Stimulated activated CD8-positive, alpha-beta memory T cell treated with anti-CD3 and anti-CD28 coated beads, Interleukin-12 subunit alpha, Interleukin-12 subunit beta, amount 100 ng/mL, for 1 hour (primary cell): ENCODE measurements at places on chromosomes 5 and 9.

DNA sequence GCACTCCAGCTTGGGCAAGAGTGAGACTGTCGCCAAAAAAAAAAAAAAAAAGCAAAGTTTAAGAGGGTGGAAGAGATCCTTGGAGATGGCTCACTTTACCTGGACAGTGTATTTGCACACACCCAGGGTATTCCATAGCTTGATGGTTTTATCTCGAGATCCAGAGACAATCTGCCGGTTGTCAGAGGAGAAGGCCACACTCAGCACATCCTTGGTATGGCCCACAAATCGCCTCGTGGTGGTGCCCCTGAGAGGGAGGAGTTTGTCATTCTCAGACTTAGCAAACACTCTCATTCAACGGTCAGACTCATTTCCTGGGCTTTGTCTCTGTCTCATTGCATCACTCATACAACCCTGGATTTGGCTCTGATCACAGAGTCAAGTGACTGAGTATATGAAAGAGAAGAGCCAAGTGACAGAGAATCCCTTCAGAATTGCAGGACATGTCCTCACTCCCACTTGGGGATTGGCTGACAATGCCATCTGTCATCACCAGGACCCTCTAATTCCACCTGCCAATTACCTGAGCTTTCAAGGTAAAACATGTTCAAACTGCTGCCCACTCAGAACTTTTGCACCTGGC lies 2.2 kb downstream of the RACK1 start:
- no peak for DNase-seq

DNA sequence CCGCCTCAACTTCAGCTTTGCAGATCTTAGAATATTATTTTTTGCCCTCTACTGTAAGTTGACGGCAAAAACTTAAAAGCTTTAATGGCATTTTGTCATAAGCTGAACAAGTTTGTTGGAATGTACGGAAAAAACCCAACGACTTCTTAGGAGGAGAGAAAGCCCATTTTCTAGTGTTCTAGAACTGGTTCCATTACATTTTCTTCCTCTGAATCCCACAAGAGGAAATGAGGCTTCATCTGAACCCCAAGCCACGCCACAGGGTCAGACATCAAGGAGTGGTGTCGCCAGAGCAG lies 113.7 kb downstream of the LHFPL2 start:
- DNase-seq: no peak

- no peak for DNase-seq
Measured at GRCh38 chr5:1546556-1546955, 22.8 kb upstream of the LPCAT1 start.

GRCh38 chr5:143898381-143898780 lies 86.4 kb downstream of the HMHB1 start:
- no peak for DNase-seq

- no peak for DNase-seq
Measured at GRCh38 chr9:127066851-127067136, 55.6 kb downstream of the ANGPTL2 start.

GRCh38 chr9:17863213-17863883 lies 284.5 kb downstream of the SH3GL2 start:
- DNase-seq: no peak

GRCh38 chr5:101390151-101390908 lies 487.2 kb upstream of the ST8SIA4 start:
- no peak for DNase-seq

- no peak for DNase-seq
Measured at GRCh38 chr5:95761771-95762651, 30.9 kb downstream of the RHOBTB3 start.

DNA sequence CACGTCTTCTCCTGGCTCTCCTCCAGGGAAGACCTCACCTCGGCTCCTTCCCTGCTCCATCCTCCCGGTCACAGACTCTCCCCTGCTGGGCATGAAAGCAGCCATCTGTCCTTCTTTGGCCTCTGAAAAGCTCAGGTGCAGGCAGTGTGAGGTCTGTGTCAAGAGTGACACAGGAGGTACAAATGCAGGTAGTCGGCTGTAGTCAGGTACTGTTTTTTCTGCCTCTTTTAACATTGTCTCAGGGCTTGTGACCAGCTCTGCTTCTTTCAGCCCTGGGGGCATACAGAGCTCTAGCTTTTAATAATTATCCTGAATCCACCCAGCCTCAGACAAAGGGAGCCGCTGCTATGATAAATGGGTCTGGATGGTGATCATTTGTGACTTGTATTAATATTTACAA lies 46.4 kb downstream of the C5orf15 start:
- no peak for DNase-seq

DNA sequence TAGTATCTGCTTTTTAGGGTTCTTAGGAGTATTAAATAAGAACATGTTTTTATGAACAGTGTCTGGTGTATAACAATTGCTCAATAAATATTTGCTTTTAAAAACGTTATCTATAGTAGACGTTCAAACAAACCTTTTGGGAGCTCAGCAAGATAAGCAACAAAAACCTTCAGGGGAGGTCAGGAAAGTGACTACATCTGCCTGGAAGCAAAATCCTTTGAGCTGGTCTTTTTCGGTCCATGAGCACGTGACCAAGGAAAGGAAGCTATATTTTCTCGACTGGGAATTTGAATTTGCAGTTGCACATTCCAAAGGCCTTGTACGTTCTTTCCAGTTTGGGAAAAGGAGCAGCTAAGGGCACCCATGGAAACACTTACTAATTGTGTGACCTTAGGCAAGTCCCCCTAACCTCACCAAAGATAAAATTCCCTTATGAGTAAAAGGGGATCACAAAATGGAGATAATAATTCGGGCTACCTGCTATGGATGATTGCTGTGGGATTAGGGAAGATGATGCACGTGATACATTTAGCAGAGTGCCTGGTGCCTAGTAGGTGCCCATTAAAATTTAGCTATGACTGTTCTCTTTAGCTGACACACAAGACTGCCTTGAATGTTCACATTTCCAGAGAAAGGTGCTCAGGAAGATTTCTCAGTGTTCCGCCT lies 45.4 kb downstream of the PTTG1 start:
- DNase-seq: no peak

- no peak for DNase-seq
Measured at GRCh38 chr5:146799671-146800070, 78.9 kb downstream of the PPP2R2B start.

- DNase-seq: no peak
Measured at GRCh38 chr9:98686961-98687855, 21.5 kb downstream of the GABBR2 start.

- no peak for DNase-seq
Measured at GRCh38 chr9:126862104-126862761, 1.8 kb downstream of the ZBTB34 start.

- DNase-seq: no peak
Measured at GRCh38 chr5:135436951-135437418, 10.2 kb downstream of the DCANP1 start.

- no peak for DNase-seq
Measured at GRCh38 chr9:35697486-35697885, 7.8 kb upstream of the TPM2 start.

- DNase-seq: no peak
Measured at GRCh38 chr5:137409736-137410135, 89.4 kb downstream of the SPOCK1 start.

DNA sequence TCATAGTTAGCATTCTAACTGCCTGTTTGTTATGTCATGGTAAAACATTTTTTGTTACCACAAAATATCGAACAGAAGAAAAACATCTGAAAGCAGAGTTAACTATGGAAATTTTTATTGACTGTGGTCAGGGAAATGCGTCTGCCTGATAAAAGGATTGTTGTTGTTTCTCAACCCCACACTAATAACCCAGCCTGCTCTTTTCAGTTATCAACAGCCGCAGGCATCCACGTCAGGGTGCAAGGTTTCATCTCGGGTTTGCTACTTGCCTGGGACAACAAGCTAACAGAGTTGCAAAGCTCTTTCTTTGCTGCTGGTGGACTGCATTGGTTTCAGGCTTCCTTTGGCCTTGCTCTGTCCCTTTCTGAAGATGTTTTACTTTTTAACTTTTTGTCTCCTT lies 969.2 kb downstream of the CDH18 start:
- DNase-seq: no peak

DNA sequence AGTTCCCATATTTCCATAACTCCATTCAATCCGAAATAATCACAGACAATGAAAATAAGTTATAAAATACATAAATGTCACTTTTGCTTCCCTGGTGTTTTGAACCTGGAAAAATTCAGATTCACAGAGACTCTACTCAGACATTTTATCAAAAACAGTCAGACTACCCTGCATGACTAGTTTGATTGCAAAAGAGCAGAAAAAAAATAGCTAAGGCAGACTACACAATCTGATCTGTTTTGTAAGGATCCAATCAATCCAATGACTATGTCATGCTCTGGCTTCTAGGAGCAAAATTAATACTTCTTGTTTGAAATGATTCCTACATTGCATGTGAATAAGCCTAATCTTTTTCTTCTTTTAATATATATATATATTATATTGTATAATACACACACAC lies 1262.6 kb downstream of the EFNA5 start:
- DNase-seq: no peak

GRCh38 chr5:179768326-179769085 lies 25.3 kb upstream of the LTC4S start:
- DNase-seq: no peak

GRCh38 chr9:107614765-107615164 lies 125.2 kb upstream of the KLF4 start:
- DNase-seq: no peak

GRCh38 chr9:3444016-3444415 lies 81.8 kb downstream of the RFX3 start:
- no peak for DNase-seq

DNA sequence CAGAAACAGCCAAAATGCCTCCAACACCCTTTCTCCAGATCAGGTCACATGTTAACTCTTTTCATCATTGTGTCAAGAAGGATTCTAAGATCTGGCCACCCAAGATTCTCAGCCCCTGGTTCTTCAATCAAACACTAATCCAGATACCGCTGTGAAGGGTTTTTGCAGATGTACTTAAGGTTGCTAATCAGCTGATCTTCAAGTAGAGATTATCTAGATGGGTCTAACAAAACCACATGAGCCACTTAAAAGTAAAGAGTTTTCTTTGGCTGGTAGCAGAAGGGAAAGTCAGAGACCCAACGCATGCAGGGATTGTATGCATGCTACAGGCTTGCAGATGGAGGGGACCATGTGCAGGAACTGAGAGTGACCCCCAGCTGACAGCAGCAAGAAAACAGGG lies 267.9 kb downstream of the CDK5RAP2 start:
- no peak for DNase-seq

DNA sequence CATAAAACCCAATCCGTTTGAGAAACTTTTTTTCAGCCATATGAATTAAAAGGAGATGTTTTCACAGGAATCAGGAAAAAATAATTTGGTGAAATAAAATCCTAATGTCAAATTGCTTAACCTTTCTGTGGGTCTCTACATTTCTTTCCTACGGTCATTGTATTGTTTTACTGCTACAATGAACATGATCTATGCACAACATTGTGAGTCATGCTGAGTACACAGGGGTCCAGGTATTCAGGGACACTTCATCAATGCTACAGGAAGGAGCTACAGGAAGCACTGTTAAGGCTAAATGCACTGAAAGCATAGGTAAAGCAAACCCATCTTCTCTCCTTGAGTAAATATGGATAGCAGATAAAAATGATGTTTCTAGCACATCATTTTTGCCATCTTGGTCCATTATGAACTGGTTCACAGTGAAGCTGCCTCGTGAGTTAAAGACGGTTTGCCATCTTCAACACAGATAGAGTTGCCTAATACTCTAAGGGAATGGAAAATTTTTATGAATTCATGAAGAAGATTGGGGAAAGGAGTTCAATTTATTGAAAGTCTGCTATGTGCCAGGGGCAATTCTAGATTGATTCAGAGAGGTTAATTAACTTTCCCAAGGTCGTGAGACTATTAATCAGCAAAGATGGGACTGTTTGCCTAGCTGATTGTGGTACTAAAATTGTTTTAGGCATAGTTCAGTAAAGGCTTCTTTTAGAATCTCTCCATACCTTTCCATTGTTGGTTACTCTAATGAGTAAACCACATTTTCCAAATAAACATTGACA lies 85.5 kb downstream of the DIRAS2 start:
- no peak for DNase-seq

DNA sequence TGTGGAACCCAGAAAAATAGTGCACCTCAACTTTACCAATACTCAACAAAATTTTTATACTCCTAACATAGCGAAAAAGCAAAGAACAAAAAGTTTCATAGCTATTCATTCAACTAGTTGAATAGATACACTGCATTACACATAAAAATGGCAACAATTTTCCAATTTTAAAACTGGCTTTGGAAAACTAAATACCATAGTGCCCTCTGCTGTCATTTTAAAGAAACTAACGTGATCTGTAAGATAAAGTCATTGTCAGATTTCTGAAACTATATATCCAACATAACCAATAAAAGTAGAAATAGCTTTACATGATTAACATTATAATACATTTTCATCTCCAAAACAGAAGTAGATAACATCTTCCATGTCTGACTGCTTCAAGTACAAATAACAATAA lies 31.6 kb downstream of the DTWD2 start:
- DNase-seq: no peak

DNA sequence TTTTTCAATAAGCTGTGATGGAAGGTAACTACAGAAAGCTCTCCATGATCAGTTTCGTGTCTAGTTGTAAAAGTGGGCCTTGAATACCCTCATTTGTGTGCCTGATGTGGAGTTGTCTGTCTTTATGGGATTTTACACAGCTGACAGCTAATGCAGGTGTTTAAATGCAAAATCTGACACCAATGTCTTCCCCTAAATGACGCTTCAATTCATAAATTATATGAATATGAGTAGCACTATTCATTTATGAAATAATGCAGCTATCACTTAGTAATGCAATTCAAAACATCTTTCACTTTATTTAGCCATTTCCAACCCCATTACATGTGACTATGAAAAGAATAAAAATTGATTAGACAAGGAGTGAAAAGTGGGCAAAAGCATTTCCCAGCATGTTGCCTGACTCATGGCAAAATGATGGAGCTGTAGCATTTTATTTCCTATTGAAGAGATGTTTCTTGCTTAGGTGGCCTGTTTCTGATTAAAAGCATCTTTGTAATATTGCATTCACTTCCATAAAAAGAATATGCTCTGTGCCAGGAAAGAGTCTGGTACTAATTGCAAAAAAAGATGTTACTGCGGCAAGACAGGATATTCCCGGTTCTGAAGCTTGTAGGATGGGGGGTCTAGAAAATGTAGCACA lies 116.7 kb upstream of the HAPLN1 start:
- DNase-seq: no peak

DNA sequence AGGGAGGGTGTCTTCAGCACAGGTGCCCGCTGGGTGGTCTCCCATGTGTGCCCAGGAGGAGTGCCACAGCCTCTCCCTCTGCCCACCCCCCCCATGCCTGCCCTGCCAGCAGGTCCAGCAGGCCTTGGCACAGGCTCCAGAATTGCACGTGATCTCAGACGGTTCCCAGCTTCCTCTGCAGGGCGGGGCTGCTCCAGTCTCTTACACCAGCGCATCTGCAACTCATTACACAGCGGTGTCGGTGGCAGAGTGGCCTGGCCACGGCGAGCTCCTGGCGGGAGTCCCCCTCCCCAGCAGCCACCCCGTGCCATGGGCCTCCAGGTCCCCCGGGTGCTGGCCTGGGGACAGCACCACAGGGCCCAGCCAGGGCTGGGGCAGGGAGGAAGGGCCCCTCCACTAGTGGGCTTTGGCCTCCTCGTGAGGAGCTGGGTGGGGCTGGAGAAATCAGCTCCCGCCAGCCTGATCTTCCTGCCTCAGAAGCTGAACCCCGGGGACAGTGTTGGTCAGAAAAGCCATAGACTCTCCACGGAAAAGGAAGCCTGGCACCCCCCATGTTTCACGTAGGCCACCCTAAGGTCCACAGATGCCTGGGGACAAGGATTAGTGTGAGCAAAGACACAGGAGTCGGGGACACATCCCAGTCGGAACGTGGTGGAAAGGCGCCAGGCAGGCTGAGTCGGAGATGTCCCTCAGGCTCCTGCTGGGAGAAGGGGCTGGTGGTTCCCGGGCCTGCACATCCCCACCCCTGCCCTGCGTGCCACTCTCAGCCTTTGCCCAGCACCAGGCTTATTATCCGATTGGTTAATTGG lies 40.2 kb downstream of the RXRA start:
- no peak for DNase-seq
